ENCODE measurements at places on chromosomes 4 and X.

DNA sequence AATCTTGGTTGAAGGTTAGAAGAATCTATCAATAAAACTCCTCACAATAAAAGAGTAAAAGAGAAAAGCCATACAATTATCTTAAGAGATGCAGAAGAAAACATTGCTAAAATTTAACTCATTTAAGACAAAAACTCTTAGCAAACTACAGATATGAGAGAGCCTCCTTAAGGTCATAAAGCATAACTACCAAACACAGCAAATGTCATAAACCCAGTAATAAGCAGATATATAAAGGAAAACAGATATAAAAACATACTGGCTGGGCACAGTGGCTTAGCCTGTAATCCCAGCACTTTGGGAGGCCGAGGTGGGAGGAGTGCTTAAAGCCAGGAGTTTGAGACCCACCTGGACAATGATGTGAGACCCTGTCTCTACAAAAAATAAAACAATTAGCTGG, 165.3 kb downstream of the FAM13A start:
- DNase-seq, result no peak

- DNase-seq, result no peak
These were observed 5.8 kb upstream of the CRLF2 start for GRCh38 chrX:1218286-1218685.

DNA sequence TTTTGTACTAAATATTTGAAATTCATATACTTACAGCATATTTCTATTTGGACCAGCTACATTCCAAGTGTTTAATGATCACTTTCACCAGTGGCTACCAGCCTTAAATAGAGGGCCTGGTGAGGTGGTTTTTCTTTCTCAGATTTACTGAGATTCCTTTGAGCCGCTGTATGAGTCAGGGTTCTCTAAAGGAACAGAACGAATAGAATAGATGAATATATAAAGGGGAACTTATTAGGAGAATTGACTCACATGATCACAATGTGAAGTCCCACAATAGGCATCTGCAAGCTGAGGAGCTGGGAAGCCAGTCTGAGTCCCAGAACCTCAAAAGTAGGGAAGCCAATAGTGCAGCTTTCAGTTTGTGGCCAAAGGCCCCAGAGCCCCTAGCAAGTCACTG, 146.2 kb upstream of the TLL1 start:
- DNase-seq, result no peak

DNA sequence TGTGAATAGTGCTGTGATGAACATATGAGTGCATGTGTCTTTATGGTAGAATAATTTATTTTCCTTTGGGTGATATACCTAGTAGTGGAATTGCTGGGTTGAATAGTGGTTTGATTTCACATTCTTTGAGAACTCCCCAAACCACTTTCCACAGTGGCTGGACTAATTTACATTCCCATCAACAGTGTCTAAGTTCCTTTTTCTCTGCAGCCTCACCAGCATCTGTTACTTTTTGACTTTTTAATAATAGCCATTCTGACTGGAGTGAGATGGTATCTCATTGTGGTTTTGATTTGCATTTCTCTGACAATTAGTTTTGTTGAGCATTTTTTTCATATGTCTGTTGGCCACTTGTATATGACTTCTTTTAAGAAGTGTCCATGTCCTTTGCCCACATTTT, 29.1 kb downstream of the JADE3 start:
- no peak for DNase-seq

DNA sequence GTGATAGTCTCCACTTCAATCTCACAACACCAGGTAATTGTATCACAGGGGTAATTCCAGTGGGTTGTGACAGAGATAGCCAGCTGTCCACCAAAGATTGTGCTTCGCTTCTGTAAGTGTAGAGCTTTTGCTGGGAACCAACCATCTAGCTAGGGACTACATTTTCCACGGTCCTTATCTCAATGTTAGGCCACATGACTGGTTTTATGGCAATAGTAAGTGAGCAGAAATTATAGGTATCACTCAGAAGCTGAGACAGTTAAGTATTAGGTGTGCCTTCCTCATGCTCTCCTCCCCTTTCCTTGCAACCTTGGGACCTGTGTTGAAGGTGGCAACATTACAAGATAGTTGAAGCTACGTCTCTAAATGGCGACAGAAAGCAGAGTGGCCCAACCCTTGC, 108.8 kb upstream of the NALF2 start:
- no peak for DNase-seq

- DNase-seq, result no peak
These were observed 91.2 kb upstream of the GPR50 start for GRCh38 chrX:151085207-151085606.

- DNase-seq, result no peak
These were observed 42.4 kb upstream of the AGA start for GRCh38 chr4:177484613-177485021.

GRCh38 chr4:22478426-22478825, 37.4 kb downstream of the ADGRA3 start:
- no peak for DNase-seq

DNA sequence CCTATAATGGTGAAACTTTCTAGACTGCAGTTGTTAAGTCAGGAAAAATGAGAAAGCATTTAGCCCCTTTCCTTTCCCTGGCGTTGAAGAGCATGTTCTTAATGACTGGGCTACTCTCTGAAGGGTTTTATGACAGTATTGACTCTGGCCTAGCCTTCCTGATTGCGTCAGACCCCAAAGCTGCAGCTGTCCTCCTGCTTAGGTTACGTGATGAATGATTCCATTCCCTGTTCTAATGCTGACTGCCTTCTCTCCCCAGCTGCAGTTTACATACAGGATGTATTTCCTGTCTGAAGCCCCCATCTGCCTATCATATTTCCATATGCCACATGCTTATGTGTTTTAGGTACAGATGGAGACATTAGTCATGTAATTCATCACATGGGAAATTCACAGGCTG, 105.8 kb upstream of the EGFL6 start:
- no peak for DNase-seq

DNA sequence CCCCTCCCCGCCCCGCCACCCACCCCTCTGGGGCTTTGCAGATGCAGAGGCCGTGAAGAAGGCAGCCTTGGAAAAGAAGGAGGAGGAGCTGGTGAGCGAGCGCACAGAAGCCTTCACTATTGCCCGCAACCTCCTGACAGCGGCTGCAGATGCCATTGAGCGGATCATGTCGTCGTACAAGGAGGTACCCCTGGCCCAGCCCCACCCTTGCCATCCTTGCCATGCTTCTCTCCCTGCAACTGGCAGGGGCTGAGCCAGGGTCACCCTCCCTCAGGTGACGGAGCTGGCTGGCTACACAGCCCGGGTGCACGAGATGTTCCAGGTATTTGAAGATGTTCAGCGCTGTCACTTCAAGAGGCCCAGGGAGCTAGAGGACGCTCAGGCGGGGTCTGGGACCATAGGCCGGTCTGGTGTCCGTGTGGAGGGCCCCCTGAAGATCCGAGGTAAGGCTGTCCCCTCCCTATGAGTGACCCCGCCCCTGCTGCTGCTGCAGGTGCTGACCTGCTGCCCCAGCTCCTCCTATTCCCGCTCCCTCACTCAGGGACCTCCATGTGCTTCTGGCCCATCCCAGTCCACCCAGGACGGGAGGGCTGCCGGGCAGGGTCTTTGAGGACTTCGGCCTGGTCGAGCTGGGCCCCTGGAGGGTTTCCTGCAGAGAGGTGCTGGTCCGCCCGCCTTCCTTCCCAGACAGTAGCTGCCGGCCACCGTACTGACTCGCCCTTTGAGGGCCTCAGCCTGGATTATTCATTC, 11.6 kb downstream of the ABCD1 start:
- DNase-seq, result no peak

- no peak for DNase-seq
These were observed at the start of gene PDE6B for GRCh38 chr4:624705-625590. Gene PDE6B, plus strand, starts transcription at chr4:625573. Its CDS starts 54 bp downstream, at chr4:625627.

- DNase-seq, result no peak
These were observed 23.4 kb upstream of the PLCXD1 start for GRCh38 chrX:257681-258289.

DNA sequence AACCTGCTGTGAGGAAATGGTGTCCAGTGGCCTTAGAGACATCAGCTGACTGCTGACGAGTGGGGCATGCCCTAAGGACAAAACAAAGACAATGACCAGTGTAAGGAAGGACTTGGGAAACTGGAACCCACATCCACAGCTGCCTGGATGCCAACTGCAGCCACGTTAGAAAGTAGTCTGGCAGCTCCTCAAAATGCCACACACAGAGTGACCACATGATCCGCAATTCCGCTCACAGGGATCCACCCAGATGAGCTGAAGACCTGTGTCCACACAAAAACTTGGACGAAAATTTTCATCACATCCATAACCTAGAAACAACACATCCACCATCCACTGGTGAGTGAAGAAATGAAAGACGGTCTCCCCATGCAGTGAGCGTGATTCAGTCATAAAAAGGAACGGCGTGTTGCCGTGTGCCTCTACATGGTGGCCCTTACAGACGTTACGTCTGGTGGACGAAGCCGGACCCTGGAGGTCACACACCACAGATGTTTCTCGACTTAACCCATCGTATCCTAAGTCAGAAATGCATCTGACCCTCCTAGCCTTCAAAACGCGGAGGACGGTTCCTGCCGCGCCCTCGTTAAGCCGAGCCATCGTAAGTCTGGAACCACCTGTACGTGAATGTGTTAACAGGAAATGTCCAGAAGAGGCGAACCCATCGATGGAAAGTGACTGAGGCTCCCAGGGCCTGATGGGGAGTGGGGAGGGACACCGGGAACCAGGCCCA, 40.6 kb upstream of the MXD4 start:
- DNase-seq, result no peak

DNA sequence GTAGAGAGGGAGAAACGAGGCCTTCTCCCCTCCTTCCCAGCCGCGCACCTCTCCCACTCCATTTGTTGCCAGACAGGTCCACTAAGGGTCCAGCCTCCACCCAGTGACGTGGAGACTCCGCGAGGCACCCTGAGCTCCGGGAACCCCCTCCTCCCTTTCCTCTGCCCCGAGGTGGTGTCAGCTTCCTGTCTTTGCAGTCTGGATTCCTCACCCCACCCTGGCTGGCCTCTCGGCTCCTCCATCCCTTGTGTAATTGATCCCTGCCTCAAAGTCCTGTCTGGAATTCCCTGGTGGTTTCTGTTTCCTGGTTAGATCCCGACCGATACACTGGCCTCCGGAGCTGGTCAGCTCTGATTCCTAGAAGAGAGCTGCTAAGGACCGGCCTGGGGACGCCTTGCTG, 105.9 kb upstream of the SCOC start:
- DNase-seq, result no peak

GRCh38 chr4:82419451-82419850, 10.8 kb downstream of the HNRNPDL start:
- no peak for DNase-seq

DNA sequence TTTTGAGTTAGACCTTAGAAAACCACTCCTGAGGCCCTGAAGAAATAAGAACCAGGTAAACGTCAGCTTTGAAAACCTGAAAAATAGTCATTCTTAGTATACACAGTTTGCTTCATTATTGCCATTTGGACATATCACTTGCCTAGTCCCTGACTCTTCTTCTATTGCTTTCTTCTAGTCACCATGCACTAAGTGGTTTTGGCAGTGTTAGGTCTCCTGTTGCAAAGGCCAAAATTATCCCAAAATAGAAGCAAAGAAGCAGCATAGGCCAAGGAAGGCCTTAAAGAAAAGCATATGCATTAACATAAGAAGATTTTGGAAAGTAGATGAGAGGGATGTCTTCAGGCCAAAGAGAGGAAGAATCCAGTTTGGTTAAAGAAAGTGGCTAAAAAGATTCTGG, 24.1 kb upstream of the SMPX start:
- no peak for DNase-seq

All from activated naive CD8-positive, alpha-beta T cell treated with anti-CD3 and anti-CD28 coated beads, Interleukin-2, amount 10 ng/mL, durations not matched to agents 7 days and 5 days (primary cell).